NCI-H345 (cell line): ENCODE measurements at places on chromosomes 6 and 20.

- no peak for DNase-seq
Measured at GRCh38 chr20:62048346-62048761, 17.3 kb downstream of the TAF4 start.

GRCh38 chr20:43722153-43722505 is 4.7 kb downstream of the GTSF1L start:
- no peak for DNase-seq

DNA sequence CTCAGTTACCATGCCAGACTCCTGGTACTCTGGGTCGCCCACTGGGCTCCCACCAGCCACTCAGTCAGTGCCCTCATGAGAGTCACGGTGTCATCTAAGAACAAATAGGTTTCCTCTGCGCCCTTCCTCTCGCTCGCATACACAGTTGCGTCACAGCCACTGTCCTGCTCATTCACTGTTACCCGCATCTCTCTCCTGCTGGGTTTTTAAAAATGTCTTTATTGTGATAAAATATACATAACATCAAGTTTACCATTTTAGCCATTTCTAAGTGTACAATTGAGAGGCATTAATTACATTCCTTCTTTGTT is 4.0 kb downstream of the TEAD3 start:
- DNase-seq: no peak

GRCh38 chr6:91538622-91539021 is 951.8 kb upstream of the MAP3K7 start:
- no peak for DNase-seq

DNA sequence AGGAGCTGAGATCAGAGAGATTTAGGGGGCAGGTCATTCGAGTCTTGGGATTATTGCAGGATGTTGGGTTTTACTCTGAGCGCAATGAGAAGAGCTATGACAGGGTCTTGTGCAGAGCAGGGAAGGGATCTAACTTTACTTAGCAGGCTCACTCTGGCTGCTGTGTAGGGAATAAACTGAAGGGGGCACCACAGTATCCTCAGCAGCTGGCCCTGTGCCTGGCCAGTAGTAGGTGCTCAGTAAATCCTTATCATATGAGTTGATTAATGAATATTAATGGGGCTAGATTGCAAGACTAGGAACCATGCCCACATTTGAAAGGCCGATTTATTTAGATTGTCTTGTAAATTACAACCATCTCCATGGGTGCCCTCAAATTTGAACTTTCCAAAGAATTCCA is 4.6 kb upstream of the MDGA1 start:
- no peak for DNase-seq

DNA sequence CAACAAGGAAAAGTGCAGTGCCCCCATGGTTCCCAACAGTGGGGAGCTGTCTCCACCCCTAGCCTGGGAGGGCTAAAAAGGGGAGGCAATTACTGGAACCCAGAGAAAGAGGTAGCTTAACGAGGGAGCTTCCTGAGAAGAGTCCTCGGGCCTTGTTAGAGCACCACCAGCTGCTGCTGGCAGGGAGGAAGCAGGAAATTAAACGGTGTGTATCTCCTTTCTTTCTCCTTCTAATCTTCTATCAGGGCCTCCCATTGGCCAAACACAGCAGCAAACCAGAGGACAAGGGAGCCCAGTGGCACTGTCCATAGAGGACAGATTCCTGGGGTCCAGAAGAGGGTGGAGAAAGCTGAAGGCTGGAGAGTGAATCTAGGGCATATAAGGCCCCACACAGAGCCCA is 7.6 kb upstream of the BTN2A2 start:
- DNase-seq: no peak

GRCh38 chr6:33905071-33905609 is 101.3 kb upstream of the MLN start:
- peak; percentile 15 for DNase-seq

- no peak for DNase-seq
Measured at GRCh38 chr6:13486679-13487121, 700 bp downstream of the GFOD1 start.

GRCh38 chr6:12110523-12111362 is 98.6 kb downstream of the HIVEP1 start:
- DNase-seq: no peak

DNA sequence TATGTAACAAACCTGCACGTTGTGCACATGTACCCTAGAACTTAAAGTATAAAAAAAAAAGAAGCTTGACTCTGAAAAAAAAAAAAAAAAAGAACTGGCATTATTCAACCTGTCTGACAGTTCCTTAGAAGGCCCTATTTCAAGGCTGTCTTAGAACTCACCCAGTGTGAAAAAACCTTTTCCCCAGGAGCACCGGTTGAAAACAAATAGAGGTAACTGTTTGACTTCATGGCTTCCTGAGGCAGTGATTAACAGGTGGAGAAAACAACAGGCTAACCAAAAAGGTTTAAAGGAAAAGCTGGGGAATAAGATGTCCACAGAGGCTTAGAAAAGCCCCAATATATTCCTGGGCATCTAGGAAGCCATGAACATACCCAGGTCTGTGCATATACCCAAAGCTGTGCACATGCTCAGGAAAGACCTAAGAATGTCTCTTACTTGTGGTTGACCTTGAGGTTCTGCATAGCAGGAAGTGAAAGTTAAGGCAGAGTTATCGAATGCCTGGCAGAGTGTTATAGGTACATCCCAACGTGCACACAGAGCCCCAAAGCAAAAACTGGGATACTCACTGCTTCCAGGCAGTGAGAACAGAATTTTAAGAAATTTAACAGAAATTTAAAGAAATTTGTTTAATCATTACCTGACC is 7.0 kb downstream of the UQCC1 start:
- no peak for DNase-seq
